ENCODE measurements at places on chromosomes 4 and X.
A peak's percentile ranks its signal among the peaks of the same experiment; 100 is the strongest.

- no peak for DNase-seq
These were observed 4.9 kb downstream of the FRAS1 start for GRCh38 chr4:78061939-78062570.

DNA sequence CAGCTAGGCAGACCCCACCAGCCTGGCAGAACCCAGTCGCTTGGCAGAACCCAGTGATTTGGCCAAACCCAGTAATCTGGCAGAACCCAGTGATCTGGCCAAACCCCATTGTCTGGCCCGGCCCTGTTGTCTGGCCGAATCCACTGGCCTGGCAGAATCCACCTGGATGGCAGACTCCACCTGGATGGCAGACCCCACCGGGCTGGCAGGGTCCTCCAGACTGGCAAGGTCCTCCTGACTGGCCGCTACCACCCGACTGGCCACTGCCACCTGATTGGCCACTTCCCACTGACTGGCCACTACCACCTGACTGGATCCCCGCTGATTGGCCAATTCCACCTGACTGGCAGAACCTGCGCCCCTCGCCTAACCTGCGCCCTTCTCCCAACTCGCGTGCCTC lies 3.2 kb downstream of the MAGED1 start:
- DNase-seq, result no peak

GRCh38 chr4:1870328-1870577 lies 940 bp upstream of the NSD2 start:
- peak; percentile 80 for DNase-seq

DNA sequence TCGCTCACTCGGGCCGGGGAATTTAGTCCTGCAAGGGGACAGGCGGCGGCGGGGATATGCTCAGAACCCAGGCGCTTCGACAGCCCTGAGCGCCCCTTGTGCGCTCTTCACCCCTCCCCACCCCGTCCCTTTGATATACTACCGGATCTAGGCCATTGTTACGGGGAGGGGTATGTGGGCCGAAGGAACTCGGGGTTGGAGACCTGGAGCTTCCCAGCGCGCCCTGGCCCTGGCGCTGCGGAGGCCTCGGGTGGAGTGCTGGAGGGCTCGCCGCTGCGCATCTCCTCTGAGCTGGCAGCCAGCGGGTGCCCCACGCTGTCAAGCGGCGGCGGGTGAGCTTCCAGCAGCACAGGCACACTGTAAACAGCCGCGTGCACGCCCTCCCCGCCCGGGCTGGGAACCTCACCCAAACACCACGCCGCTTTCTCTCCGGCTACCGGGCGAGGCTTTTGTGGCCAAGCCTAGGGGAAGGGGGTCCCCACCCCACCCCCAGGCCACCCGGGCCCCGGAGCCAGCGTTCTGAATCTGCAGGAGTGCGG lies 54.5 kb upstream of the BCOR start:
- DNase-seq, result peak; percentile 32

GRCh38 chrX:40316502-40316901 lies 218.7 kb upstream of the BCOR start:
- no peak for DNase-seq

- no peak for DNase-seq
These were observed 314.7 kb downstream of the PDGFC start for GRCh38 chr4:156656896-156657295.

DNA sequence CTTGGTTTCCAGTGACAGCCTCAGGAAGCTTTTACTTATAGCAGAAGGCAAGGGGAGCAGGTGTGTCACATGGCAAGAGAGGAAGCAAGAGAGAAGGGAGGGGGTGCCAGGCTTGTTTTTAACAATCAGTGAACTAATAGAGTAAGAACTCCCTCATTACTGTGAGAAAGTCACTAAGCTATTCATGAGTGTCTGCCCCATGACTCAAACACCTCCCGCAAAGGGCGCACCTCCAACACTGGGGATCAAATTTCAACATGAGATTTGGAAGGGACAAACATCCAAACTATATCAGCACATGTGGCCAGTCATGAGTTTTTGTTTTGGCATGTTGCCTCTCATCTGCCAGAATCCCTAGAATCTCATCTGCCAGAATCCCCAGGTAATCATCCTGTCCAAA lies 183.5 kb upstream of the C1QTNF7 start:
- DNase-seq, result no peak

DNA sequence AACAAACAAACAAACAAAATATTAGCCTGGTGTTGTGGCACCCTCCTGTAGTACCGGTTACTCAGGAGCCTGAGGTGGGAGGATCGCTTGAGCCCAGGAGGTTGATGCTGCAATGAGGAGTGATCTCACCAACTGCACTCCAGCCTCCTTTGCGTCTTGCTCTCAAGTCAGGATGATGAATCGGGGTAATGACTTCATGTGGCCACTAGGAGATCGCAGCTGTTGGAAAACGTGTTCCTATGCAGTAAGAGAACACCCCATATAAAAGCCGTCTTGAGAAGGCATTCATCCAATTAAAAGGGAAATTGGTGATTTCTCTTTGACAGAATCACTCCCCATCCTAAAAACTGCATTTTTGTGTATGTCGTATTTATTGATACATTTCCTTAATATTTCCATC lies 6.9 kb downstream of the CCNB3 start:
- no peak for DNase-seq

- no peak for DNase-seq
These were observed 298.4 kb upstream of the ANKRD50 start for GRCh38 chr4:125010796-125011503.

- peak; percentile 83 for DNase-seq
These were observed 689 bp upstream of the OGT start for GRCh38 chrX:71532078-71532752.

- no peak for DNase-seq
These were observed 35.0 kb upstream of the MXD4 start for GRCh38 chr4:2296631-2297601.

DNA sequence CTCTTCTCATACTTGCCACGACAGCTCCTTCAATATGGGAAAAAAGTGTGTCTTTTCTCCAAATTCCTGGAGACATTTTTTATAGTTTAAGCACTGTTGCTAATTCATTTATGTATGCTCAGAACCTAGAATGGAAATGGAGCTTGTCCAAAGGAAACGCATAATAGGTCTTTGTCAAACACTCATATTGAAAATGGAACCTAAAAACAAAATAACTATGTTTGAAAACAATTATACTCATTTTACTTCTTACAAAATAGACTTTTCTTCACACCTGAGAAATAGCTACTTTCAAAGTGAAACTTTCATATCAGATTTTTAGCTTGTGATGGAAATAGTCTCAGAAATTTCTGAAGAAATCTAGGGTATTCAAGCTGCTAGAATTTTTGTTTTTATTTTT lies 529.7 kb upstream of the BOD1L1 start:
- DNase-seq, result no peak

DNA sequence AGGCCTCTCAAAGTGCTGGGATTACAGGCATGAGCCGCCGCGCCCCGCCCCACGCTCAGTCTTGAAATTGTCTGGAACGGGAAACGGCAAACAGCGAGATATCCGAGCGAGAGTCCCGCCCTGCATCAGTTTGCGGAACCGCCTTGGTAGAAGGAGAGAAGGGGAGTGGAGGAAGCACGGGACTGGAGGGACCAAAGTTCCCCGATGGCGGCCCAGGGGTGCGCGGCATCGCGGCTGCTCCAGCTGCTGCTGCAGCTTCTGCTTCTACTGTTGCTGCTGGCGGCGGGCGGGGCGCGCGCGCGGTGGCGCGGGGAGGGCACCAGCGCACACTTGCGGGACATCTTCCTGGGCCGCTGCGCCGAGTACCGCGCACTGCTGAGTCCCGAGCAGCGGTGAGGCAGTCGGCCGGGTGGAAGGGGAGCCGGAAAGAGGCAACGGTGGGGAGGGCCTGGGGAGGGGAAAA lies at the start of gene BST1:
Gene BST1 (plus strand): TSS at position 125 of the 463 bp plus-strand sequence. CDS start 80 bp downstream, at position 205.
- peak; percentile 40 for DNase-seq

- peak; percentile 58 for DNase-seq
These were observed 28.8 kb downstream of the PPP2R3B start for GRCh38 chrX:357693-358471.

- no peak for DNase-seq
These were observed 263.5 kb downstream of the C4orf33 start for GRCh38 chr4:129359461-129359860.

DNA sequence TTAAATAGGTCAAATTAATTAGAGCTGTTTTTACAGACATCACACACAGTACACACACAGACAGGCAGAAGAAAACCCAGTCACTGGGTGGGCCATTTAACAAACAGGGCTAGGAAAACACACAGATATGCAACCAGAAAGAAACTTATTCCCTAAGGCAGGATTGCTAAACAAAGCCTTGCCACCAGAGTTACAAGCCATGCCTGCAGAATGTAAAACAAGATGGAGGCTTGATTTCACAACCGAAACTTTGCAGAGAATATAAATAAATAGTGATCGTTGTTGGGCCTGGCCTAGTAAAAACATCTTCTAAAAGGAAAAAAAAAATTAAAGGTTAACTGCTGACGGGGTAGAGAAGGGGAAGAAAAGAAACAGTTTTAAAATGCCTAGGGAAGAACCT lies 212.3 kb downstream of the NAP1L3 start:
- no peak for DNase-seq

DNA sequence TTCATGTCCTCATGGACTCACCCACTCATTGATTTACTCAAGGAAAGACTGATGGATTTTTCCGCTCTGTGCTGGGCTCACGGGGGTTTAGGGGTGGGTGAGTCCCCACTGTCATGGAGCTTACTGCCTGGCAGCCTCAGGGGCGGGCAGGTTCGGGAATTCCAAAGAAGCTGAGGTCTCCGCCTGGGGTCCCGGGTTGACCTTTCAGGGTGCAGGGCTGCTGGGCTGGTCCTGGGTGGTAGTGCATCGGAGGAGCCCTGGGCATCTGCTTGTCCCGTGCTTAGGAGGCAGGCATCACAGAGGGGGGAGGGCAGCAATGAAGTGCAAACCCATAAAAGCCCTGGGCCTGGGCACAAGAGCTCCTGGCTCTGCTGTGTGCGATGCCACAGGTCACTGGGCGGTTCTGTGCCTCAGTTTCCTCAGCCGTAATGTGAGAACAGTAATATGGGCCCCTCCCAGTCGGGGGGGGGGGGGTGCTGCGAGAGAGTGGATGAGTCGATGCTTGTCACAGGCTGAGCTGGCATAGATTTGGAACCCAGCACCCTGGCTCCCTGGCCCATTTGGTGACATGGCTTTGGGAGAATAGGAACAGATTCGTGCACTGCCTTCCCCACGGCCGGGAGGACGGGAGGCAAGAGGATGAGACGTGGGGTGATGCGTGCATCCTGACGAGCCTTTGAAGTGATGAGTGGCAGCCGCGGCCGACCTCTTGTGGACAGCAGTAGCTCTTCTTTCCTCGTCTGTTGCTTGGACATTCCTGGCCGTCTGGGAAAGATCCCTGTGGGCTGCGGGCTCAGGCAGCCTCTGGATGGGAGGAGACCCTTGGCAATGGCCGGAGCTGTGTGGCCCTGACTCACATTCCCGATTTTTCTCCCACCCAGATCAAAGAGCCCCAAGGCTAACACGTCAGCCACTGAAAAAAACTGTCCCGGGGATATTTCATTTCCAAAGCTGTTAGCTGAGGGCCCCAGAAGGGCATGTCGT lies 42.0 kb downstream of the PSAPL1 start:
- no peak for DNase-seq

- no peak for DNase-seq
These were observed 1367.0 kb downstream of the PCDH7 start for GRCh38 chr4:32087211-32087610.

- DNase-seq, result no peak
These were observed 1371.4 kb downstream of the ADGRL3 start for GRCh38 chr4:62571494-62571893.

- DNase-seq, result no peak
These were observed 203.3 kb downstream of the NR3C2 start for GRCh38 chr4:148238811-148239493.

DNA sequence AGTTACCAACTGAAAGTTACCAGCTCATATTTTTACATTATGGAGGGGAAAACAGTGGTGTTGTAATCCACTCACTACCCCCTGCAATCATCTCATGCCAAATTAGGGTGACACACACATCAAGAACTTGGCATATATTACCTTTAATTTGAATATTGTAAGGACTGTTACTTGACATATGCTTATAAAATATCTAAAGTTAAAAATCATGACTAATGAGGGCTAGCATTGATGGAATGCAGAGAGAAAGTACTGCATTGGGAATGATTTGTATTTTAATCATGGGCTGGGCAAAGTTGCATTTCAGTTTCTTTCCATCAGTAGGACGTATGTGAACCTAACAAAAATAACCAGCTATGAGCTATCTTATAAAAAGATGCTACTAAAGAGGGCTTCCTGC lies 517.5 kb upstream of the GRIA3 start:
- DNase-seq, result no peak

DNA sequence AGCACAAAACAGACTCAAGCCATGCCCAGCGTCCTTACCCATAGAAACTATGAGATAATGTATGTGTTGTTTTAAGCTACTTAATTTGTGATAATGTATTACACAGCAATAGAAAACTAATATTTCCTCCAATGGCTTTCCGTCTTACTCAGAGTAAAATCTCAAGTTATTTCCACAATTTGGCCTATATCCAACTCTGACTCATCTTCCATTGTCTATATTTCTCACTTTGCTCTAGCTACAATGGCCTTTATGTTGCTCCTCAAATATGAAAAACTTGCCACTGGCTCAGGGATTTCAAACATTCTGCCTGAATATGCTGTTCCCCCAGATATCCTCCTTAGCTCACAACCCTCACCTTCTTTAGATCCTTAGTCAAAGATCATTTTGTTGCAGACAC lies 31.6 kb downstream of the IQCM start:
- DNase-seq, result no peak

- no peak for DNase-seq
These were observed 10.6 kb upstream of the HMX1 start for GRCh38 chr4:8882239-8882638.

DNA sequence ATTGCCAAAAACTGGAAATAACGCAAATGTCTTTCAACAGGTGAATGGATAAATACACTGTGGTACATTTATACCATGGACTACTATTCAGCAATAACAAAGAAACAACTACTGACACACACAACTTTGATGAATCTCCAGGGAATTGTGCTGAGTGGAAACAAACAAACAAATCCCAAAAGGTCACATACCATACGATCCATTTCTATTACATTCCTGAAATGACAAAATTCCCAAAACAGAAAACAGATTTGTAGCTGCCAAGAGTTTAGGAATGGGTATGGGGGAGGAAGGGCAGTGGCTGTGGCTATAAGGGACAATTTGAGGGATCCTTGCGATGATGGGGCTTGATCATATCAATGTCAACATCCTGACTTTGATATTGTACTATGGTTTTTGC lies 2.5 kb downstream of the ZNF182 start:
- DNase-seq, result no peak

DNA sequence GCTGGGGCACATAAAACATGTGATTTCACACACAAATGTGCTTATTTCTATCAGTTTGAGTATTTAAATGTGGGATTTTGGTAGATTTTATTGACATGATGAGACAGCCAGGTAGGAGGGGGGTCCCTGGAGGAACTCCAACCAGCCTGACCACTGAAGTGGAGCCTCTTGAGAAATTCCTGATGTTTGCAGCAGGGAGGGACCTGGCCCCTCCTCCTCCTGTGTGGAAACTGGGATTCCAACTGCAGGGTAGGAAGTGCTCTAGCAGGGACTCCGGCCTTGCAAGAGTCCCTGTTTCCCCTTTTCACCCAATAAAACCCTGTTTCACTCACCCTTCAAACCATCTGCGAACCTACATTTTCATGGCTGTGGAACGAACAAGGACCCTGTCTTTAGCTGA lies 2224.0 kb upstream of the AGA start:
- DNase-seq, result no peak
